ENCODE measurements at places on chromosomes 1 and 21. TPM values are rescaled to one million over a fixed set of nuclear protein-coding genes. Genes with fewer than 3 reads are reported as not detected.

Gene GSTM1
- not detected for total RNA-seq

Gene ANGEL2
- 33.2 TPM for total RNA-seq

Gene CELA3B
- not detected for total RNA-seq

Gene RNU1-4
- not detected for total RNA-seq

DNA sequence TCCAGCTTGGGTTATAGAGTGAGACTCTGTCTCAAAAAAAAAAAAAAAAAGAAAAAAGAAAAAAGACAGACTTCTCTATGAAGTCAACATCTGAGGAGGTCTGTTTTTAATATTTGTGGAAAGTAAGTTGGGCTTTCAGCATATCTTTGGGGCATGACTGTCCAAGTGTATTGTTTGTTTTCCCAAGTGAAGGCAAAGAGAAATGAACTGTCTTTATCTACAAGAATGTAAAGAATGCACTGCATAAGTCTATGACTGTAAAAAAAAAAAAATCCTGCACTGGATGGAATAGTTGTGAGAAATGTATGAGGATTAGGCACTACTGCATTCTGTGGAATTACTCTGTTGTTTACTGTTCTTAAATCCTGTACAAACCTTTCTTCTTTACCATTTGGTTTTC, 45.6 kb upstream of the TMEM61 start:
- no peak for DNase-seq

GRCh38 chr21:15520811-15521643, 208.8 kb upstream of the USP25 start:
- DNase-seq = no peak

All from gastrocnemius medialis (tissue), 4 donors.